Activated B cell treated with CpG ODN at 0.5 μM for 24 hours (primary cell): ENCODE measurements at places on chromosomes 3 and 15.

DNA sequence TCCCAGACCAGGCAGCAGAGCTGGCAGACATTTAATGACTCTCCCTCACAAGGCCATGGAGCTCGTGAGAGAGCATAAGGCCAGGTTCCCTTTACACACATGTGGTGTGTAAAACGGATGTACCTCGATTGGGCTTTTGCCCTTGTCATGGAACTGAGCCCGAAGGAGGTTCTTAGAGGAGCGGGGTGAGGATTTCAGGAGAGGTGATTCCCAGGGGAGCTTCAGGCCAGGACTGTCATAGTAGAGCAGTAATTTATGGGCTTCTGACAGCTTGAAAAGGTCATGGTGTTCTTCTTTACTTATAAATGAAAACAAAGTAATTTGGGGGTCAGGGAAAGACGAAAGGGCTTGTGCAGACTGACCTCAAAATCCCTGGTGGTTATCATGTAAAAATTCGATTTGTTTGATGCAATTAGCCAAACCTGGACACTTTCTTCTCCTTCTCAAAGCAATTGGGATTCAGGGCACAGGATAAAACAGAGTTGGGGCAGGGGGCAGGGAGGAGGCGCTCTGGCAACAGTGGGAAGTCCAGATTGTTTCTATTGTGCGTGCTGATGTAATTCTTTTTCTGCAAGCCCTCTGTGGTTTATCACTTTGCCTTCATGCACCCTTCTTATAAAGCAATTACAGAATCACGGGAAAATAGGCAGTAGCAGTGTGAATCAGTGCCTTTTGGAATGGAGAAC is 51.0 kb downstream of the CACNA1D start:
- no peak for DNase-seq

GRCh38 chr15:83155942-83156341 is 48.5 kb downstream of the TM6SF1 start:
- DNase-seq: no peak

- no peak for DNase-seq
These were observed 76.3 kb upstream of the ARHGEF3 start for GRCh38 chr3:56878074-56878473.

GRCh38 chr3:107675233-107675900 is 152.6 kb downstream of the BBX start:
- DNase-seq: no peak

GRCh38 chr3:101542957-101543356 is 18.7 kb upstream of the TRMT10C start:
- no peak for DNase-seq

GRCh38 chr3:71972031-71972430 is 187.1 kb upstream of the PROK2 start:
- DNase-seq: no peak

- DNase-seq: no peak
These were observed 922 bp downstream of the IL17RC start for GRCh38 chr3:9917820-9918219.

DNA sequence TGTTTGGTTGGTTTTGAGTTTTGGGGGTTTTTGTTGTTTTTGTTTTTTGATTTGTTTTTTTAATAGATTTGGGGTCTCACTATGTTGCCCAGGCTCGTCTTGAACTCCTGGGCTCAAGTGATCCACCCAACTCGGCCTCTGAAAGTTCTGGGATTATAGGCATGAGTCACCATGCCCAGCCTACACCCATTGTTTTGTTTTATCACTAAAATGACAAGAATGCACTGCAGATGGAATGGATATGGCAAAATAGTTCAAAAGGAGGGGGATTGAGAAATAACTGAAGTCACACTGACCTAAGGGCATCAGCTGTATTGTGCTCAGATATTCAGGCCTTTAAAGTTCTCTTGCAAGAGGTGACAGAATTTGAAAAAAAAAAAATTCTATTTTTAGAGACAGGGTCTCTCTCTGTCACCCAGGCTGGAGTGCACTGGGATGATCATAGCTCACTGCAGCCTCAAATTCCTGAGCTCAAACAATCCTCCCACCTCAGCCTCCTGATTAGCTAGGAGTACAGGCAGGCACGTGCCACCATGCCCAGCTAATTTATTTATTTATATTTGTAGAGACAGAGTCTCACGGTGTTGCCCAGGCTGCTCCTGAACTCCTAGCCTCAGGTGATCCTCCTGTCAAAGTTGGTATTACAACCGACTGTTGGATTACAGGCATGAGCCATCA is 4.4 kb upstream of the RASA2 start:
- no peak for DNase-seq

DNA sequence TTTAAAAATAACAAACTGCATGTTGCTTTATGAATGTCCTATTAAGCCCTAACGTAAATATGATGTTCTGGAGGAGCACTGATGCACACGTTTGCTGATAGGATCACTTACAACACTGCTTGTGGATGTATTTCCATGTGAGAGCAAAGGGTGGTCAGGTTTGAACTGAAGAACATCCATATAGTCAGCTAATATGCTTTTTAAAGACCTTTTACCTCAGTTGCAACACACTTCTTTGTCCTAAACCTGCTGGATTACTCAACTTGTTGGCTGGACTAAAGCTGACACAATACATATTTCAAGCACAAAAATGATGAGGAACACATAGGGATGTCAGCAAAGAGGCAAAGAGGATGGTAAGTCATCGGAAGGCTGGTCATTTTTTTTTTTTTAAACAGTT is 186.6 kb downstream of the TIGIT start:
- DNase-seq: no peak

- no peak for DNase-seq
These were observed 500.1 kb downstream of the MFSD1 start for GRCh38 chr3:159301961-159302360.

DNA sequence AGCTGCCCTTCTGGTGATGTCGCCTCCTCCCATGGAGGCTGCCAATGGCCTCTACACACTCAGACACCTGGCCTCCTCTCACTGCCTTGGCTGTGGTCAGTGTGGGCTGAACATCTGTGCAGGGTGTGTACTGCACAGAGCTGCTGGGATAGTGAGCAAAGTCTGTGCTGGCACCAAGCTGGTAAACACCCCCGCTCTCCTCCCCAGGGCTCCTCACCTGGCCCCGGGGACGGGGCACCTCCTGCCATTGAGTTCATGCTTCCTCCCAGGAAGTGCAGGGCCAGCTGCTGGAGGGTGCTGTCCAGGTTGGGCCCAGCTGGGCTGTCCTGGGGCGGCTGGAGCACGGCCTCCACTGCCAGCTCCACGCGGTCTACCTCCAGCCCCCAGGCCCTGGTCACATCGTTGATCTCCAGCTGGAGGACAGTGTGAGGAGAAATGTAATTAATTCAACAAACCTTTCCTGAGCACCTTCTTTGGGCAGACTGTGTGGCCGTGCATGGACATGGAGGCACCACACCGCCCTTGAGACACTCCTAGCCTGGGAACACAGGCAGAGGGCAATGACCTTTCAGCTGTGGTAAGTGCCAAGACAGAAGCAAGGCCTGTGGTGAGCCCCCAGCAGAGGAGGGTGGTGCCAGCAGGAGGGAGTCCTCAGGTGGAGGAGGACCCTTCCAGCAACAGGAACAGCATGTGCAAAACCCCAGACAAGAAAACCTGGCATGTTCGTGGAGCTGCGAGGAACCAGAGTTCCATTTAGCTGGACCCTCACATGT is 6.8 kb downstream of the STOML1 start:
- DNase-seq: no peak

DNA sequence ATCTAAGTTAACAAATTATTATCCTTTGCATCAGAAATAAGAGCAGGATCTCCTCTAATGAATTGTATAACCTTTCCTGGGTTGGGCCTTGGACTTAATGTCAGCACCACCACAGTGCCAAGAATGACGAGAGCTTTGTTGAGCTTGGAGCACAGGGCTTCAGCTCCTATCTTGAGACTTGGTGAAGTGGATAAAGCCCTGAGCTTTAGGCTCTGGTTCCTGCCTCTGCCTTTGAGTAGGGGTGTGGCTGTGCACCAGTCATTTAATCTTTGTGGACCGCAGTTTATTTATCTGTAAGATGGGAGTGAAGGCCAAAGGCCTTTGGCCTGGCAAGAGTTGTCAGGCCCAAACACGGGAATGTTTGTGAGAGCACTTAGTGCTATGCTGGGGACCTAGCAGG is 162.2 kb downstream of the VGLL4 start:
- no peak for DNase-seq

- no peak for DNase-seq
These were observed 4.4 kb upstream of the IQSEC1 start for GRCh38 chr3:13077431-13078162.

DNA sequence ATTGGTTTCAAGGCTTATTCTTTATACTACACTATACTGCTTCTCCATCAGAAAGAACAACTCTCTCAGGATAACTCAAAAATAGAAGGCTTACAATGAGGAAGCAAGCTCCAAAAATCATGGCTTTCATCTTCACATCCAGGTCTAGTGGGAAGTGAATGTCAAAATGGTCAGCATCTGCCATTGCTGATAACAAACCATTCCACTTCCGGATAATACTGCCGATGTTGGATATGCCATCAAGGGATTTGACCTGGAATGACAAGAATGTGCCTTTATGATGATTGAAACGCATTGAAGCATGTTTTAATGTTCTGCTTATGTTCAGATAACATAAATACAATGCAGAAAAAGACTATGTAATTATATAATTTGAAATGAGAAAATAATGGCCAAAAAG is 34.0 kb upstream of the PLOD2 start:
- no peak for DNase-seq

- no peak for DNase-seq
These were observed 230.7 kb downstream of the BBX start for GRCh38 chr3:107753494-107753893.

DNA sequence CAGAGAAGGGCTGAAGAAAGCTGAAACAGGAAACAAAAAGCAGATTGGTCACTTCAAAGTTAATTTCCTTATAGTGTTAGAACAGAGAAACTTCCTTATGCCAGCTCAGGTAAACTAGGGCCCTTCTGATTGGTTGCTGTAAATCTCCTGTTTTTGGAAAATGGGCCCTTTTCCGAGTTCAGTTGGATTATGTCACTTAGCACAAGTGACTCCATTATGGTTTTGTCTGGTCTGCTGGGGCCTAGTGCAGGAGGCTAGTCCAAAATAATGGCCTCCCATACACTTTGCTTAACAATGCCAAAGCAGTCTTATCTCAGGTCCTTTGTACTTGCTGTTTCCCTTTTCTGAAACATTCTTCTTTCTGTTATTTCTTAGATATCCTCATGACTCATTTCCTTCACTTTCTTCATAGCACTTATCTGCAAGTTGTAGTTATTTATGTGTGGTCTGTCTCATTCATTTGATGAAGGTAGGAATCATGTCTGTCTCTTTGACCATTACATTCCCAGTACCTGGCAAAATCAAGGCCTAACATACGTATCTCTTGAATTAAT is 7.7 kb upstream of the DCP1A start:
- no peak for DNase-seq

DNA sequence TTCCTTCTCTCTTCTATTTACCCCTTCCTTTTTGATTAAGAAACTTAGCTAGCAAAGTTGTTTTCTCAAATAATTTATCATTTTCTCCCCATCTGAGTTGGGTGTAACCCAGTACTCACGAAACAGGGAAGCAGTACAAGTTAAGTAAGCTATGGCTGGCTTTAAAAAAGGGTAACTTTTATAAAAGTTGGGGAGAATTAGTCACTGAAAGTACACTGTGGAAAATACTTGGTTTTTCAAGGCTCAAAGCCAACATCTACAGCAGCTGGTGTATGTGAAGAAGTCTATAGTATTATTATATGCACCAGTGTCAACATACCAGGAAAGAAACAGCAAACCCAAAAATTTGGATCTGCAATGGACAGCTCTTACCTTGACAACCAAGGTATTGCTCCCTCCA is 25.5 kb downstream of the CLK3 start:
- DNase-seq: no peak

DNA sequence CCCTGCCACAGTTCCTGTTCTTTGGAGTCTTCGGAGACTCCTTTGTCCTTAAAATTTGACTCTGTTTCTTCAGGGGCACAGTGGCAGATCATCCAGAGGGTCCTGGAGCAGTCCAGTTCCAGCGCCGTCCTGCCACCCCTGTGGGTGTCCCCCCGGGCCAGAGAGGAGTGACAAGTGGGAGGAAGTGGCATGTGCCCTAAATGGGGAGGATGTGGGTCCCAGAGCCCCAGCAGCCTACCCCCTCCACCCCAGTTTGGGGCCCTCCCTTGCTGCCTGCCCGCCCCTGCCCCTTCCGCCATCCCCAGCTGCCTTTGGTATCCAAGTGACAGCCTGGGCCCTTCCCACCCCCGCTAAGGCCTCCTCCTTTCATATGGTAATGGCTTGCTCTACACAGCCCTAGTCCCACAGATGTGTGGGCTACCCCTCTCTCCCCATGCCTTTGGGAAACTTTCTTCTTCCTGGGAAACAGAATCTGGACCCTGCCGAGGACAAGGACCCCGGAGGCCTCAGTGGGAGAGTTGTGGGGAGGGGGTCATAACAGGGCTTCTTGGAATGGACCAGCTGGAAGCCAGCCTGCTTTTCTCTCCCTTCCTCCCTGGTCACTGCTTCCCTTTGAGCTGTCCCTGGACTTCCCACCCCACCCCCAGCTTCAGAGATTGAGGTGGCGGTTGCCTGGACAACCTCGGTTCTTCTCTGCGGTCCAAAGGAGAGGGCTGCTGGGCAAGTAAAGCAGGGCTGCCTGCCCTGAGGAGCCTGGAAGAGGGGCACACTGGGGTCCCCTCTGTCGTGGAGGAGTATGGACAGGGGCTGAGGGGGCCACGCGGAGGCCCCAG is 43.2 kb downstream of the KLHL25 start:
- DNase-seq: no peak

DNA sequence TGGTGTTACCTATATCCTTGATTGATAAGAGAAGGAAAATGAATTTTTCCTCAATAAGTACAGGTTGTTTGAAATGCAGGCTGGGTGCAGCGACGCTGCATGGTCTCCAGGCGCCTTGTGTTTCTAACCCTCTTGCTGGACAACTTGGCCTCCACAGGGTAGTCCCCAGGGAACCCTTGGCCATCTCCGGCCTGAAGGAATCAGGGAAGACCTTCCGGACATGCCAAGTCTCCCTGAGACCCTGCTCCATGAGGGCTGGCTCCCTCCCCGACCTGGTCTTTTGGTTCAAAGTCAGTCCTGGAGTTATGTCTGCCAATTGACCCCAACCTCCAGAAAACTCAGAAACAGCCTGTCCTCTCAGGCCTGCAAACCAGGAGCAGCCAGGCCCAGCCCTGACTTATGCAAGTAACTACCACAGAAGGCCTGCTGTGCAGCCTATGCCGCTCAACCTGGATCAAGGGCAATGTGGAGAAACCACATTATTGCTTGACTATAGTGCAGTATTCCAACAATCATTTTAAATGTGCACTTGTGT is 98.3 kb downstream of the LIPC start:
- DNase-seq: no peak
